GM12865 (cell line): ENCODE measurements at places on chromosomes 16 and 17.

- DNase-seq = no peak
Measured at GRCh38 chr16:77790912-77791311, 2.5 kb downstream of the VAT1L start.

- no peak for DNase-seq
Measured at GRCh38 chr16:7236824-7237410, 95.7 kb upstream of the RBFOX1 start.

DNA sequence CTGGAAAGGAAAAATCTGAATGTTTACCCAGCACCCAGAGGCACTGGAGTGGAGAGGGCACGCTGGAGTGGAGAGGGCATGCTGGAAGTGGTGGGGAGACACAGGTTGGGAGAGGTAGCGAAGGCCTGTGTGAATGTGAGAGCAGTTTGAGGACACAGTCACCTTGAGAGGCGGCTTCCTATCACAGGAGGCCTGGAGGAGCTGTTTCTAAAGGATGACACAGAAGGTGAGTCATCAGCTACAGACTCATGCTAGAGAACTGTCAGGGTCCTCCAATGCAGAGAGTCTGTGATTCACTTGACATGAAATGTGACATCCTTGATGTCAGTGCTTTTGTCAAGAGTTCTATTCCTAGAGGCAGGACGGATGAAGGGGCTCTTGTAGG is 13.8 kb downstream of the CTRL start:
- DNase-seq = no peak

DNA sequence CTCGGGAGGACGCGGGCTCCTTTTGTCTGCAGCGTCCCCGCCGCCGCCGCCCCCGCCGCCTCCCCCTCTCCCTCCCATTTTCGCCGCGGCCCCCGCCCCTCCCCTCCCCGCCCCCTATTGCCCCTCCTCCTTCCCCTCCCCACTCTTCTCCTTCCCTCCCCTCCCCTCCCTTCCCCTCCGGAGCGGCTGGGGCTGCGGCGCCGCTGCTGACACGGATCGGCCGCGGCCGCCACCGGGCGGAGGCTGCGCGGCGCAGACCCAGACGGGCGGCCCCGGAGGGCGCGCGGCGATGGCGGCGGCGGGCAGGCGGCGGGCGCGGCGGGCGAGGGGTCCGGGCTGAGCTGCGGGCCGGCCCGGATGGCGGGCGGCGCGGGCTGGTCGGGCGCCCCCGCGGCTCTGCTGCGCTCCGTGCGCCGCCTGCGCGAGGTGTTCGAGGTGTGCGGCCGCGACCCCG is at the start of gene RAB11FIP4:
TSS of gene RAB11FIP4 (plus strand) at position 180 of the 454 bp plus-strand sequence. CDS start at position 358, 178 bp downstream.
- no peak for DNase-seq

GRCh38 chr17:4389079-4389478 is 22.6 kb upstream of the UBE2G1 start:
- no peak for DNase-seq

- no peak for DNase-seq
Measured at GRCh38 chr16:55426865-55427484, 52.0 kb upstream of the MMP2 start.

- no peak for DNase-seq
Measured at GRCh38 chr17:77861133-77861695, 97.3 kb upstream of the TNRC6C start.
